Stimulated activated CD4-positive, alpha-beta T cell treated with anti-CD3 and anti-CD28 coated beads, Interleukin-15, amount 100 ng/mL, for 1 hour (primary cell): ENCODE measurements at places on chromosomes 1 and 21.

GRCh38 chr1:178682429-178682828 is 42.6 kb upstream of the RALGPS2 start:
- DNase-seq: no peak

DNA sequence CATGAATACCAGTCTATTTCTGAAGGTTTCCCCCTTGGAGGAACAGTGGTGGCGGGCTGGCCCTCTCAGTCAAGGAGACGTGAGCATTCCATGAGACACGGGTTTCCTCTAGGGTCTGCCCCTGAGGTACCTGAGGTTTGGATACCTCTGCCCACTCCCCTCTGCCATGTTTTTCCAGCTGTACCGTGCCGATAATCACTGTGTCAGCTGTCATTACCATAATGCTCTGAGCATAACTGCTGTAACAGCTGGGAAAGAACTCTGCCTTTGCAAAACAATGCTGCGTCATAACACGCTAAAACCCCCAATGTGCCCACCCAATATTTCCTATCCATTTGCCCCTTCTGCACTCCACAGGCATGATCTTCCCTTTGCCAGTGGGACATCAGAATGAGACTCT is 425.1 kb downstream of the KIF26B start:
- no peak for DNase-seq

- no peak for DNase-seq
Measured at GRCh38 chr1:58724483-58724882, 24.6 kb upstream of the MYSM1 start.

GRCh38 chr1:95133687-95134086 is 16.5 kb downstream of the TLCD4 start:
- DNase-seq: no peak

GRCh38 chr1:225318706-225319575 is 108.9 kb downstream of the LBR start:
- DNase-seq: no peak

GRCh38 chr1:165795894-165796293 is 27.2 kb upstream of the TMCO1 start:
- no peak for DNase-seq

GRCh38 chr21:30257773-30258172 is 25.0 kb downstream of the KRTAP24-1 start:
- no peak for DNase-seq

GRCh38 chr1:47608296-47608875 is 170.5 kb downstream of the FOXD2 start:
- no peak for DNase-seq

DNA sequence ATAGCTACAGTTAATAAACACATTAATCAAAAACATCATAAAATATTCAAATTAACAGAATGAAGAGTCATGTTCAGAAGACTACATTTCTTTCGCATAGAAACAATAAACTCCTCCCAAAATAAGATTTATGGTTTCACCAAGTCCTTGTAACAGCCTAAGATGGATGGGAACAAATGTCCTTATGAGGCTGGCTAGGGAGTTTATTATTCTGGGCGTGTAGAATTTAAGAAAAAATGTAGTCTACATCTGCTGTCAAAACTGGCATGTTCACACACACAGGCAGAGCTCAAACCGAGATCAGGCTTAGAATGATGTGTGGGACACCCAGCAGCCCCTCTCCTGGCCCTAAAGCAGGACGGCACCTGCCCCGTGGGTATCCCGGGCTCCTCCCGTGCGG is 101.1 kb downstream of the NPHP4 start:
- no peak for DNase-seq

DNA sequence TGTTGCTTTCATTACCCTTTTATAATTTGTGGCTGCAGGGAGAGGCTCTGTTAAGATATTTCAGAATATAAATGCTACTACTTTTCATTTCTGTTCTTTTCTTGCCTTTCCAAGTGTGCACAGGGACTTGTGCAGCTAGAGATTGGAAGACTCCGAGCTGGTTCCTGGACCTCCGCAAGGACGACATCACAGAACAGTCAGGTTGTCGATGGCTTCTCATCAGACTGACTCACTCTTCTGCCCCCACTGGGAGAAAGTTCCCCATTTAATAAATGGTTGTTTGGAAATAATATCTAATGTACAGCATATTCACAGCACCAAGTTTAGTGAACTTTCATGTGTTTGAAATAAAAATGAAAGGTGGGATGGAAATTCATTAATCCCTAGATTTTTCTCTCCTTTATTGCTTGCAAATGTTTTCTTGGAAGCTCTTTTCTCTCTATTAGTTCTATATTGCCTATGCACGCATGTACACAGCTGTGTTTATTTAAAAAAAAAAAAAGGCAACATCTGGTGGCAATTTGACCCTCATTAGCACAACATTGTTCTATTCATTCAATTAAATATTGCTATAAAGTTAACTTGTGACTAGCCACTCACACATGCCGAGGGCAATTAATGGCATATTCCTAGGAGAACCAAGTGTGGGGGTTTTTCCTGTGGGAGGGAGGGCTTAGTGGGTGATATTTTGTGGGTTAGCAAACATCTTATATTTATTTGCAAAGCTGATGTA is 77.5 kb upstream of the L1TD1 start:
- DNase-seq: no peak

DNA sequence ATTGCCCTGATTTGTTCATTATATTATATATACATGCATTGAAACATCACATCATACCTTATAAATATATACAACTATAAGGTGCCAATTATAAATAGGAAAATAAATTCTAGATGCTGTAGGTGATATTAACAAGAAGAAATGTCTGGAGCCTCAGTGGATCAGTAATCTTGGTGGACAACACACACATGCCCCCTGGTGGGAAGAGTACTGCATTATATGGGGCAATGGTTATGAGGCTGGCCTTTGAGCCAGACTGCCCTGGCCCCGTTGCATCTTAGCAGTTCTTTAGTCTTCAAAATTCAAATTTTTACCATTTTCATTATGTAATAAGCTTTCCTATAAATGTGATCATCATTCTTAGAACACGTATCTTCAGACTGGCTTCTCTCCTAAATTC is 335.0 kb upstream of the GREM2 start:
- DNase-seq: no peak

GRCh38 chr1:154419620-154420571 is 14.8 kb downstream of the IL6R start:
- DNase-seq: no peak

- no peak for DNase-seq
Measured at GRCh38 chr1:164470996-164471395, 88.0 kb upstream of the PBX1 start.

DNA sequence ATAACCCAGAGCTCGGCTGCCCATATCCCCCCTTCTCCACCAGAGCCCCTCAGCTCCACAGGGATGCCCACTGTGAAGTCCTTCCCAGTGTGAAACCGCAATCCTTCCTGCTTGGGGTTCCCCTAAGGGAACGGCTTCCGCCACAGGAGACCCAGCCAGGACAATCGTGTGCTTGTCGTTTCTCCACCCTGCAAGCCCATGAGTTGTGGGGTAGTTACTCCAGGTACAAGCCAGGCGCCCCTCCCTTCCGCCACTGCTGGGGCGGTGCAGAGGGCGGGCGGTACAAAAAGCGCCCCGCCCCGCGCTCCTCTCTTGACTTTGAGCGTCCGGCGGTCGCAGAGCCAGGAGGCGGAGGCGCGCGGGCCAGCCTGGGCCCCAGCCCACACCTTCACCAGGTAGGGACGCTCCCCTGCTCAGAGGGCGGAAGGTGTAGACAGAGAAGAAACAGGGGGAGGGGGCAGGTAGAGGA is at the start of gene TINAGL1:
Gene TINAGL1 (plus strand): TSS at position 315 of the 469 bp plus-strand sequence. CDS start 634 bp downstream, outside the sequence.
- no peak for DNase-seq

- no peak for DNase-seq
Measured at GRCh38 chr1:44547361-44547760, 126.9 kb downstream of the TMEM53 start.

- no peak for DNase-seq
Measured at GRCh38 chr1:247330548-247331171, 1.0 kb downstream of the ZNF496 start.

DNA sequence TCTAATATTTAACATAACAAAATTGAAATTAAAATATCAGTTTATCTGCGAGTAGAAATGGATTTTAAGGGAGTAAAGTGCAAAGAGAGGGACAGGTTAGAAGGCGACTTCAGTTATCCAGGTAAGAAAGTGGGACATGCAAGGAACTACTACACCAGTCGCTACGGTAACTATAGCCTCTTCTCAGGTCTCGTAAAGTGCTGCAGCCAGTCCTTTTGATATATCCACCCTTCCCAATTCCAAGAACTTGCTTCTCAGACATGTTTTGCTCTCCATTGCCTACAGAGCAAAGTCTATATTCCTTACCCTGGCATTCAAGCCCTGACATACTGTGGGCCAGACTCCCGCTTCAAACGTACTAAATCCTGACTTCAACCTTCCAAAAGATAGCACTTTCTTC is 2.5 kb downstream of the COA7 start:
- no peak for DNase-seq

- no peak for DNase-seq
Measured at GRCh38 chr1:22737374-22738068, 26.9 kb downstream of the EPHB2 start.

DNA sequence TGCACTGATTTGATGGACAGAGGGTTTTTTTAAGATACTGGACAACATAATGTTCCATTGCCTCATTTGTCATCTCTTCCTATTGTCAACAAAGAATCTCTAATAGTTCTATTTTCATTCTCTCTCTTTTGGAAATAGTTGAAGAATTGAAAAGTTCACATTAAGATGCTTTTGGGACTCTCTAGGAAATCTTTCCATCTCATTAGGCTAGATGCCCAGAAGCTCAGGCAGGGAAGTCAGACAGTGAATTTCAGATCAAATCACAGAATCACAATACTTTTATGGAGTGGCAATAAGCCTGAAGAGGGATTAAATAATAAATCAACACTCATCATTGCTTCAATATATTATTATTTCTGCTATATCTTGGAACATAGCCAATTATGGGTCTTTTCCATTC is 29.2 kb downstream of the NEGR1 start:
- no peak for DNase-seq

DNA sequence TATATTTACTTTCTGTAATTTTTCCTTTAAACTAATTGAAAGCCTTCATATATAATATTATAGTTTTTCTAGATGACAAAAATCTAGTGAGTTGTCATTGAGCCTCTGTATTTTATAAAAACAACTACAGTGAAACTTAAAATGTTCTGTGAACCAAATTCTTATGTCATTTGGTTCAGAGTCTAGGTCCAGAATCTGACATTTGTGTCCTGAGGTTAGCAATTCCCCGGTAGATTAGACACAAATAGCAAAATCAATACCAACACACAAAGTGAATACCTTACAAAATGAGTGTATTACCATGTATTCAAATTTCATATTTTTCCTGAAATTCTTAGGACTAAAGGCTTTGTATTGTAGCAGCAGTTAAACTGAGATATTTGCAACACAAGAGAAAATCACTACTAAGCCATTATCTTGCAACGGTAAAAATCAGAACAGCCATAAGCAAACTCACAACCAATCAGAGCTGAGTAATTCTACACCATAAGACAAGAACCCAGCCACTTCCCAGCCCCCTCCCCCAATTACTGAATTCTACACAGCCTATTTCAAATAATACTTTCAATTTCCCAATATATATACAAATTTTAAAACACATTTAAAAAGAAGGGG is 573.5 kb downstream of the SMYD3 start:
- no peak for DNase-seq

- DNase-seq: no peak
Measured at GRCh38 chr1:43199093-43199726, 27.1 kb downstream of the CFAP57 start.
